Stimulated activated CD8-positive, alpha-beta memory T cell treated with anti-CD3 and anti-CD28 coated beads, Interleukin-15, amount 100 ng/mL, for 1 hour (primary cell): ENCODE measurements at places on chromosomes 6 and 20.

- DNase-seq = no peak
Observed at GRCh38 chr6:31878726-31879125, at the start of gene SLC44A4. Gene SLC44A4 (minus strand): TSS chr6:31878997. CDS start chr6:31878980, 17 bp downstream.

DNA sequence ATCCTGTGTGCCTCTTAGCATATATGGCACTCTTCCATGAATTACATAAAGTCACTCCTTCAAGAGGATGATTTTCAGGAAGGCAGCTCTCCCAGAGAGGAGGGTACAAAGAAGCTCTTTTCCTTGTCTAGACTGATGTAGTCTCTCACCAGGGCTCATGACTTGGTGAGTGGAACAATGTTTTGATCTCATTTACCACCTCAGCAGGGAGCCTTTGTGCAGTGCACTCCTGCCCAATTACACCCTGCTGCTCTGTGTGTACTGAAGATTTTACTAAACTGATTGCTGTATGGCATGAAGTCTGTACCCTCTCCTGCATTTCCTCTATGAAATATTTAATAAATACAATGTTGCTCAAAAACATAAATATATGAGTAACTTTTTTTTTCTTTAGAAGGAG, 598.3 kb upstream of the HS3ST5 start:
- DNase-seq = no peak

DNA sequence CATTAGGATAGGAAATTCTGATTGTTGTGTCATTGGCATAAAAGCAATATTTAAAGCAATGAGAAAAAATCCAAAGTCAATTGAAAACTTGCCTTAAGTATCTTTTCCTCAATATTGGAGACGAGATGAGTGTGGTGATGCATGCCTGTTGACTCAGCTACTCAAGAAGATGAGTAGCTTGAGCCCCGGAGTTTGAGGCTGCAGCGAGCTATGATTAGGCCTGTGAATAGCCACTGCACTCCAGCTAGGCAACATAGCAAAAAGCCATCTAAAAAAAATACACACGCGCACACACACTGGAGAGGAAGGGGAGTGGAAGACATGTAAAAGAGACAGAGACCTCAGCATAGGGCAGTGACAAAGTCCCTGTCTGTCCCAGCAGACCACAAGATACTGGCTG, 9.7 kb upstream of the MARCKS start:
- no peak for DNase-seq

DNA sequence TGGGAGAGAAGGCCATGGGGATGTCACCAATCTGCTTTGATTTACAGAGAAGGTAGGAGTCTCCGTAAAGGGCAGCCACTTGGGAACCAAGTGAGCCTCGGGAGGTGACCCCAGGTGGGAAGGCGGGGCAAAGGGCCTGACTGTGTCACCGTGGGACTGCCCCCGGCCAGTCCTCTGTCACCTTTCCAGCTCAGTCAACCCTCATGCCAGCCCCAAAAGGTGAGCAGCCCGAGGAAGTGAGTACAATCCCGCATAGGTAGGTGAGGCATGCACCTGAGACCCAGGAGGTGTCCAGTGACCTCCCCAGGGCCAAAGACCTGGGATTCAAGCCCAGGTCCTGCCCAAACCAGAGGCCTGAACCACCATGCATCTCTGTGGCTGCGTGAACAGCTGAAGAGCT, 36.2 kb downstream of the BMP7 start:
- no peak for DNase-seq

DNA sequence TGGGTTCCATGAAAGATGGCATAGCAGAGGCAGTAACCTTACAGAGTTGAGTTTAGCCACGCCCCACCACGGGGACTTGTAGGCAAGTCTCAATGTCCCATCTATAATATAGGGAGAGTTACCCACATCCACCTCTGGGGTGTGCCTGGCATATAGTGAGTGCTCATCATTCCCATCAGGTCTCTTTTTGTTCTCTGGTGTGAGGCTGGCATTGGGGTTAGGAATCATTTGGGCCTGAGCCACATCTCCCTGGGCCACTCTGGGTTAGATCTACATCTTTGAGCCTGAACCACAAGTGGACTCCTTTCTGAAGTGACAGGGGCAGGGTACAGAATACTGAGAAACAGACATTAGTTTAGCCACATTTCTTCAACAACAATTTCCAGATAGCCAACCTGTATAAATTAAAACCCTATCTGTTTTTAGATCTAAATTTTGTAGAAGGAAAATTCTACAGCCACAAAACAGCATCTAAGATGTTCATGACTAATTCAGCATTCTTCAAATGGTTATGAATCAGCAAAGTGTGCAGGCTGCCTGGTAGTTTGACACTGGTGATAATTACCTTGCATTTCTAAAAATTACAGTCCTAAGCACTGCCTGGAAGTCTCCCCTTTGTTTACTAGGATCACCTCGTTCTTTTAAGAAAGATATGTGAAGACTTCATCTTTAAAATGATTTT, 20.1 kb downstream of the RNF24 start:
- no peak for DNase-seq

DNA sequence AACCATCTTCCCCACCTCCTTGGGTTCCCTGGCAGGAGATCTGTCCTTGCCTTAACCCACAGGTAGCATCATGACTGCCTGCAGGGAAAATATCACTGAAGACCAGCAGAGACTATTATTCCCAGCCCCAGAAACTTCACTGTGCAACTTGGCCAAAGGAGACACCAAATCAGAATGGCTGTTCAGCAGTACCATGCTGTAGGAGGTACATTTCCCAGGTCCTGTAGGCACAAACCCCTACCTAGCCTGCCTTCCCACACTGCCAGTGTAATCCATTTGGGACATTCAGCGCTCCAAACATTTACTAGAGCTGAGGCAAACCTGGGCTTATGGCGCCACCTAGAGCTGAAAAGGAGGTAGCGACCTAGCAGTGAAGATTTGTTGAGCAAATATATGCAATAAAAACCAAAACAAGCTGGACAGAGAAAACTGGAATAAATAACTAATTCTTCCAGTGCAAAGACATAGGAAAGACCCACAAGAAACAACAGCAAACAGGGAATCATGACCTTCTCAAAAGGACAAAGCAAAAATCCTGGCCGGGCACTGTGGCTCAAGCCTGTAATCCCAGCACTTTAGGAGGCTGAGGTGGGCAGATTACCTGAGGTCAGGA, 60.3 kb downstream of the VTA1 start:
- DNase-seq = peak; percentile 14

GRCh38 chr6:80457439-80457933, 351.0 kb downstream of the BCKDHB start:
- no peak for DNase-seq

GRCh38 chr6:99305021-99305554, 44.4 kb downstream of the FAXC start:
- no peak for DNase-seq

GRCh38 chr6:80179695-80180094, 73.2 kb downstream of the BCKDHB start:
- no peak for DNase-seq

GRCh38 chr20:48638546-48638945, 189.3 kb downstream of the PREX1 start:
- no peak for DNase-seq

DNA sequence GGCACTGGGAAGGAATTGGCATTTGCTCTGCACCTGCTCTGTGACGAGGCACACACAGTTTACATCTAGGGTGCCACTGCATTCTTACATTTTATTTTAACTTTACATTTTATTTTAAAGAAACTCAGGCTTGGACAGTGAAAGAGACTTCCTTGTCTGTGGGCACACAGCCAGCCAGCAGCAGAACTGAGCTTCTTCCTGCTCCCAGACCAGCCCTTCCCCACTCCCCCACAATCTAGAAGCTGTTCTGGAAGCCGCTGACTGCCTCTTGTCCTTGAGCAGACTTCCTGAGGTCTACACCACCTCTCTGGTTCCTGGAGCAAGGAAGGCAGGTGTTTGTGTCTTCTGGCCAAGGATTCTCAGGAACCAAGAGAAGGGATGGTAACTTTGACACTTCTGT, 27.9 kb upstream of the CD93 start:
- no peak for DNase-seq

GRCh38 chr6:73452107-73452461, at the start of gene CGAS:
Gene CGAS (minus strand): TSS chr6:73452297. CDS start chr6:73452181, 116 bp downstream.
- DNase-seq = peak; percentile 52

- DNase-seq = no peak
Observed at GRCh38 chr20:54292185-54292584, 84.3 kb downstream of the PFDN4 start.

- DNase-seq = no peak
Observed at GRCh38 chr20:35629427-35630145, 14.0 kb downstream of the SPAG4 start.

DNA sequence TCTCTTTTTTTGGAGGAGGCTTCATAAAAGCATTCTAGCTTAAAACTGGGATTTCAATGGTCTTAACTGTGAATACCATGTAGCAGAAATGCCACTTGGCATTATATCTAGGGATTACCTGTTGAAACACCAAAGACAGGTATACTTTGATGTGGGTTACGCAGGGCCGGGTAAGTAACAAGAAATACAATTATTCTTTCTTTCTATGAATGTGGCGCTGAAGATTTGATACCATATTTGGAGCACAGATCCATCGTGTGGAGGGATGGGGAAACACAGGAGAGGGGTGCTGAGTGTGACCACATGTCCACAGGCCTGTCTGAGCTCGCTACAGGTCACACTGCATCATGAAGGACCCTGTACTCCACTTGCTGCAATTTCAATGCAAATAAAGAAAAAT, 257.8 kb downstream of the GMPR start:
- DNase-seq = no peak

DNA sequence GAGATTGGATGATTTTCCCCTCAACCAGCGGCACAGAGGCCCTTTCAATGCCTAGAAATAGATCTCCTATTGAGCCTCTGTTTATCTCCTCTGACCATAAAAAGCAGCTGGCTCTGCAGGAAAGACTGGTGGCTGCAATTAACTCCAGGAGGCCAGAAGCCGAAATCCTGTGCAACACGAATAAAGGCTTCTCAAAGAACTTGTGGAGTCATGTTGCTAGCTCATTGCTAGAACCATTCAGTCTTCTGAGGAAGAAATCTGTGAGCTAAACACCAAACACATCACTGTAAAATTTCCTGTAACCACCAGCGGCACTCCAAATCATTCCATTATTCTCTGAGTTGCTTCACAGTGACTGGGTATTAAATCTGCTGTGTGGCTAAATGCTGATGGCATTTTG, 49.1 kb upstream of the TPD52L1 start:
- no peak for DNase-seq

DNA sequence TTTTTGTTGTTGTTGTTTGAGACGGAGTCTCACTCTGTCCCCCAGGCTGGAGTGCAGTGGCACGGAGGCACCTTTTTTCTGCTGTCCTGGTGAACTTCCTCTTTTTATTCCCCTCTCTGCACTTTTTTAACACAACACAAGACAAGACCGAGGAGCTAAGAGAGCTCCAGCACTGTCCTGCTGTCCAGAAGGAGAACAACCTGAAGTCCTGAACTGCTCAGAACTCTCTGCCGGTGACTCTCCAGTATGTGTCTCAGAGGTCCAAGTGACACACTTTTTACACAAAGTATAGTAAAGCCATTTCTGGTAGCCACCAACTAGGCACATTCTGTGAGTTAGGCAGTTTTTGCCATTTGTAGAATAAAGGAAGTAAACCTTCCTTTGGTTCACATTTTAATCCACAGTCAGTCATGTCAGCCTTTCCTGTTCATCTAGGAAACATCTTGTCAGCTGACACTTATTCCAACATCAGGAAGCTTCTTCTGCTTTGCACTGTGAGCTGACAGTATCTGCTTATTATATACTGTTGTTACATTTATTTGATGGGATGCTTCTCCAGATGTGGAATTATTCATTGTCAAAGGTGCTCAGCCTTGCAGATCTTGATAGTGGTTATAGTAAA, 28.1 kb upstream of the TXNDC5 start:
- DNase-seq = no peak

- DNase-seq = no peak
Observed at GRCh38 chr20:22619806-22620205, 35.4 kb upstream of the FOXA2 start.

GRCh38 chr6:144131248-144131709, 19.0 kb upstream of the STX11 start:
- DNase-seq = no peak

DNA sequence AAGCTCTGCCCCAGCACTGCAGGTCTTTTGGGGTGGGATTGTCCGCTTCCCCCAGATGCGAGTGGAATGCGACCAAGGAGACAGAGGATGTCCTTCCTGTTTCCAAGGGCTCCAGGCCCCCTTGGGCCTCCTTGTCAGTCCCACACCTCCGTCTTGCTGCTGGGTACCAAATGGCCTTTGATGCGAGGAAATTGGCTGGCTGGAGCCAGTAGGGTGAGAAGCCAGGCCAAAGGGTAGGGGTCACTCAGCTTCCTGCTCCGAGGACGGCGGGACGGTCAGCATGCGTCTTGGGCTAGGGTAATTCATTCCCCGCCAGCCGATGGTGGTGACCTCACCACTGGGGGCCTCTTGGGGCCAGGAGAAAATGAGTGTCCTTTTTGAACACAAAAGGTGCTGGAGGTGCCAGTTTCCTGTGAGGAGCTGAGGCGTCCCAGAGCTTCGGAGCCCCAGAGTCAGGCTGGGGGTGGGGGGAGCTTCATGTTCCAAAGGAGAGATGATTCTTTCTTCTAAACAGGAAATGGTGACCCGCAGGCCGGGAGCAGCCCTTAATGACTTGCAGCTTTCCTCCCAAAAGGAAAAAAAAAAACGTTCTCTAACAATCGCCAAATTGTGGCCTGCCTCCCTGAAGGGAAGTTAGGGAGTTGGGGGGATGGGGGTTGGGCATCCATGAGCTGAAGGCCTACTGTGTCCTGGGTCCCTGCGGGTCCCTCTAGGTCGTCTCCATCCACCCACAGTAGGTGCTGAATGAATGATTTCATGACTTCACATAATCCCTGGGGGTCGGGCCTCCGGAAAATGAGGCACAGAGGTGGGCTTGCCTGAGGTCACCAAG, 6.7 kb downstream of the SNAI1 start:
- no peak for DNase-seq

- no peak for DNase-seq
Observed at GRCh38 chr6:150200428-150201100, 57.7 kb downstream of the PPP1R14C start.

- DNase-seq = no peak
Observed at GRCh38 chr6:9982215-9982614, 432.7 kb downstream of the TFAP2A start.

DNA sequence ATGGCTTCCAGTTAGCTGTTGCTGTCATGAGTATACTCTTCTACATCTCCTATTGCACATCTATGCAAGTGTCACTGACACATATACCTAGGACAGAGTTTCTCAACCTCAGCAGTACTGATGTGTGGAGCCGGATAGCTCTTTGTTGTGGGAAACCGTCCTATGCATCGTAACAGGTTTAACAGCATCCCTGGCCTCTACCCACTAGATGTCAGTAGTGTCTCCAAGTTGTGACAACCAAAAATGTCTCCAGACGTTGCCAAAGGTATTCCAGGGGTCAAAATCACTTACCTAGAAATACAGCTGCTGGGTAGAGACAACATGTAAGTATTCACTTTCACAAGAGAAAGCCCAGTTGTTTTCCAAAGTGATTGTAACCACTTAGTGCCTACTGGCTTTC, 637.6 kb downstream of the RNF144B start:
- DNase-seq = no peak
